ENCODE measurements at places on chromosomes 7 and 10. TPM values are rescaled to one million over a fixed set of nuclear protein-coding genes. Genes with fewer than 3 reads are reported as not detected.

GDF10 gene
- not detected for total RNA-seq

PRR15 gene
- 1.3 TPM for total RNA-seq

HMX2 gene
- total RNA-seq = not detected

CCL24 gene
- total RNA-seq = not detected

CYP3A7 gene
- not detected for total RNA-seq

DENND2A gene
- 26.7 TPM for total RNA-seq

CPN1 gene
- total RNA-seq = not detected

XRCC2 gene
- 3.5 TPM for total RNA-seq

DNA sequence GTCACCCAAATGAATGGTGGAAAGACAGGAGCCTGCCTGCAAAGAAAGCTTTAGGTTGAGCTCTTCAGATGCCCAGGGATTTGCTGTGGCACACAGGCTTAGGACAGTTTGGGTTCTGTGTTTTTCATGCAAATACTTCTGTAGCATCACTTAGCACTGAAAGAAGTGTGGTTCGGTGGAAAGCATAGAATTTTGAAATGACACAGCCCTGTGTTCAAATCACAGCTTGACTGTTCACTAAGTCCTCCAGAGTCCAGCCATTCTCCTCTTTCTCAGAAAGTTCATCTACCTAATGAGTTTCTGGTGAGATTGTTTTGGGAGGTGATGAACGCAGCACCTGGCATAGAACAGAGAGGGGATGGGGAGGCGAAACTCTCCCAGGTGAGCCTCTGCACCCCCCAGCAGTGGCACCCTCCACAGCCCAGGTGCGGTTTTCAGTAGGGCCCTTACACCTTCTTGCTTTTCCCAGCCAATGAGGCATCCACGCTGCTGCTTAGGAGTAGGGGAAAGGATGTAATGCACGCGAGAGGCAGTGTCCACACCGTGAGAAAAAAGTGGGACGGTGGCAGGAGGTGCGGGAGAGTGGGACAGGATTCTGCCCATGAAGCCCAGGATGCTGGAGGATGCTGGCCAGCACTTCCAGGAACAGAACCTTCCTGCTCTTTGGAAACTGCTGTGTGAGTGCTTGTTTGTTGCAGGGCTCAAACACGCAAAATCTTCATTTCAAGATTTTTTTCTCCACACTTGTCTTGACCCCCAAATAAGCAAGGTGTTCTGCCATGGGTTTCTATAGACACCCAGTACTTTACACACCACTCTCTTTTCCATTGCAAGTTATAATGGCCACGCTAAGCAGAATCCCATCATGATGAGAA is 11.6 kb downstream of the EN2 start:
- no peak for DNase-seq

DNA sequence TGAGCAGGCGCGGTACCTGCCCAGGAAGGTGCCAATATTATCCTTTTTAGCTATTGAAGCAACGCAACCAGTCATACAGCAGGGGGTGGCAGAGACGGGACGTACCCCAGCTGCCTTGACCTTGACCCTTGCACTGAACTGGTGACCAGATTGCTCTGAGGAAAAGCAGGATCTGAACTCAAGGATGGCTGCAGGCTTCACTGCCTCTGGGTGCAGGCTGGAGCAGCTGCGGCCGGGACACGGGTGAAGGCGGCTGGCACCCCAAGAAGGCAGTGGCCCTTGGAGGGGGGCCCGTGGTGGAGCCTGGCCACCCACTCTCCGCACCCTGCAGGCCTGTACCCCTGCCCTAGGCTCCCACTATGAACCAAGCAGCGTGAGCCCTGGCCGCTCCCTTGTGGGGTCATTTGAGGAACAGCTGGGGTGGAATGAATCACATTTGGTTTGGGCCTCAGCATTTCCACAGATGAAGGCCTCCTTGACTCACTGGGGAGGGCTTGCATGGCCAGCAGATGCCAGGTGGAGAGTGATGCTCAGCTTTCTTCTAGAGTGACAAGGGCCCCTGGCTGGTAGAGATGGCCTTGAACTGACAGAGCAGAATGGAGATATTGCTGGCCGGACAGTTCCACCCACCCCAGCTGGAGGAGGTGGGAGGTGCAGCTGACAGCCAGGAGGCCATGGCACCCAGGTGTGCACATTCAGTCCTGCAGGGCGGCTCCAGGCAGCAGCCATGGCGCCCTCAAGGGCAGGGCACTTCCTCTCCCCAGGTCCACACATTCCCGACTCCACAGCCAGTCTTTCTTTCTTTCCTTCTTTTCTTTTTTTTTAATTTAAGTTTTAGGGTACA is 218.7 kb downstream of the WDR37 start:
- no peak for DNase-seq

DNA sequence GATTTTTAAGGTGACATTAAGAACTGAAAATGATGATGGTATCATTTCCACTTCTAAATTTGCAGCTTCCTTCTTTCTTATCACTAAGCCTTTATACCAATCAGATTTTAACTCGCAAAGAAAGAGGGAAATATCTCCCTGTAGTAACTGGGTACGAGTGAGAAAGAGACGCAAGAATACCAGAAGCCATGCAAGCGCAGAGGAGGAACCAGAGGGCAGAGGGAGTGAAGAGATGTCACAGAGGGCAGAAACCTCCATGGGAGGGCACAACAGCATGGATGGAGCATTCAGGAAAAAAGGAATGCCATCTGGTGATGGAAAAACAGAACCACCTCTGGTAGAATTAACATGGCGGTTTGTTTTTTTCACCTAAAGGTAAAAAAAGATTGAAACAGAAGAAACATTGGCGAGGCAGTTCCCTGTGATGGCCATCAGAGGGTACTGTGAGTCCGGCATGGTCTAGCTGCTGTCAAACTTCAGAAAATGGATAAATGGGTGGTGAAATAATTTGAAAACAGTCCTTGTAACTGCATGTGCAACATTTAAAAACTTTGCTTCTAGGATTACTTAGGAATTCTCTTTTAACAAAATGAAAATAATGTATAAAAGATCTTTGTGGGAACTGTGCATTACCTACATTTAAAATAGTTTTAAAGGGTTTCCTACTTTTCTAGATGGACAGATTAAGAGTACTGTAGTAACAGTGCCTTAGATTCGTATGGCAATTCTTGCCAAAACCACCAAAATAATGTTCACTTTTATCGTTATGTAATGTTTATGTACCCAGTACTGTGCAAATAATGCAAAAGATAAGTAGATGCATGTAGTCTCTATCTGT is 91.8 kb downstream of the ARHGAP12 start:
- DNase-seq = peak; percentile 50

DNA sequence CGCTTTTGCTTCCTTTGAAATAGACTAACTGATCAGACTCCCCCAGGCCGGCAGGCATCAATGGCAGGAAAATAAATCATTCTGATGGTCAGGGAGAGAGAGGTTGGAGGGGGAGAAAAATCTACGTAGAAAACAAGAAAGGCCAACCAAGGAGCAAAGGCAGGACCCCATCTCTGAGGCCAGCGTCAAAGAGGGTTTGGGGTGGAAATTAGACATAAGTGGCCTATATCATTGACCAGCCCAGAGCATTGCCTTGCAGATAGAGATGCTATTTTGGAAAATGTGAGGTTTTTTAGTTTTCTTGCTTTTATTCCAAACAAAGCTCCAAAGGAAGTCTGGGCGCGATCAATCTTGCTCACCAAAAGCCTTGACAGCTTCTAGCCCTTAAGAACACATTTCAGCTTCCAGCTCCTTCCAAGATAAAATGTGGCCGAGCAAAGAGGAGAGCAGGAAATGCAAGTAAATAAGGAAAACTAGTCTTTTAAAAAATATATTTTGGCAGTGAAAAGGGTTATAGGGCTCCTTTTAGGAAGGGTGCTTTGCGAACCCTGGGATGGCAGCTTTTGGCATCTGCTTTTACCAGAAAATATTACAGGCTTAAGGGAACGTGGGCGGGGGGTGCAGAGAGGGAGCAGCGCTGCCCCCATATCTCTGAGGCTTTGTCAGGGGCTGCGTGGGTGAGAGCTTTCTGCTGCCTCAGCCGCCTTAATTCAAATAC is 2.0 kb upstream of the HOXA2 start:
- DNase-seq = no peak

DNA sequence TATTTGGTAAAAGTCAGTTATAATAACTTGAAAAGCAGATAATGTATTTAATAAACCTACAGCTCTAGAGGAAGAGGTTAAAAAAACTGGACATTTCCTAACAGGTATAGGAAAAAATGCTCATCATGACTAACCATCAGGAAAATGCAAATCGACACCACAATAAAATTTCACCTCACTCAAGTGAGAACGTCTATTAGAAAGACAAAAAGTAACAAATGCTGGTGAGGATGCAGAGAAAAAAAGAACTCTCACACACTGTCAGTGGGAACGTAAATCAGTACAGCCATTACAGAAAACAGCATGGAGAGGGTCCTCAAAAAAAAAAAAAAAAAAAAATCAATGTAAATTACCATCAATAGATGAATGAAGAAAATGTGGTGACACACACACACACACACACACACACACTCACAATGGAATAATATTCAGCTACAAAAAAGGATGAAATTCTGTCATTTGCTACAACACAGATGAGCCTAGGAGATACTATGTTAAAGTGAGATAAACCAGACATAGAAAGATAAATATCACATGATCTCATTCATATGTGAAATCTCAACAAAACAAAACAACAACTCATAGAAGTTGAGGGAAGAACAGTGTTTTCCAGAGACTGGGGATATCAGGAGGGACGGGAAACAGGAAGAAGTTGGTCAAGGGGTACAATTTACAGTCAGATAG is 20.1 kb downstream of the EPC1 start:
- peak; percentile 27 for DNase-seq

- no peak for DNase-seq
Observed at GRCh38 chr7:55191926-55192692, 173.0 kb upstream of the LANCL2 start.

GRCh38 chr7:20441991-20442441 is 111.3 kb downstream of the ITGB8 start:
- peak; percentile 62 for DNase-seq

- peak; percentile 86 for DNase-seq
Observed at GRCh38 chr10:86971232-86971991, 3.1 kb downstream of the ADIRF start.

- DNase-seq = no peak
Observed at GRCh38 chr10:132844069-132844809, 58.3 kb upstream of the NKX6-2 start.

DNA sequence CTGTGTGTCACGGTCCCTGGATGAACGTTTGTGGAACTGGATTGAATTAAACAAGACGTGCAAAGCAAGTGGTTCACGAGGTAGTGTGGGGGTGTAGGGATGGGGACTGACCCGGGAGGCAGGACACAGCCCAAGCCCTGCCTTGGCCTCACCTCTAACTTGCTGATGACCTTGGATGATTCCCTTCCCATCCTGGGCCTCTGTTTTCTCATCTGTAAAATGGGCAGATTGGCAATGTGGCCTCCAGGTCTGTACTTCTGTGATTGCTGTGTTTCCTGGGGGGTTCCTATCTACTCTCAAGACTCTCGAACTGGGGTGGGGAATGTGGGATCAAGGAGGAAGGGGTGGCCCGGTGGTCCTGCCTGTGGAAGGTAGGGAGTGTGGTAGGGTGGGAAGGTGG is 6.0 kb upstream of the PSMG3 start:
- DNase-seq = no peak

- DNase-seq = no peak
Observed at GRCh38 chr7:48427671-48428070, 256.4 kb downstream of the ABCA13 start.

- no peak for DNase-seq
Observed at GRCh38 chr7:35802102-35802466, 1.2 kb downstream of the SEPTIN7 start.

DNA sequence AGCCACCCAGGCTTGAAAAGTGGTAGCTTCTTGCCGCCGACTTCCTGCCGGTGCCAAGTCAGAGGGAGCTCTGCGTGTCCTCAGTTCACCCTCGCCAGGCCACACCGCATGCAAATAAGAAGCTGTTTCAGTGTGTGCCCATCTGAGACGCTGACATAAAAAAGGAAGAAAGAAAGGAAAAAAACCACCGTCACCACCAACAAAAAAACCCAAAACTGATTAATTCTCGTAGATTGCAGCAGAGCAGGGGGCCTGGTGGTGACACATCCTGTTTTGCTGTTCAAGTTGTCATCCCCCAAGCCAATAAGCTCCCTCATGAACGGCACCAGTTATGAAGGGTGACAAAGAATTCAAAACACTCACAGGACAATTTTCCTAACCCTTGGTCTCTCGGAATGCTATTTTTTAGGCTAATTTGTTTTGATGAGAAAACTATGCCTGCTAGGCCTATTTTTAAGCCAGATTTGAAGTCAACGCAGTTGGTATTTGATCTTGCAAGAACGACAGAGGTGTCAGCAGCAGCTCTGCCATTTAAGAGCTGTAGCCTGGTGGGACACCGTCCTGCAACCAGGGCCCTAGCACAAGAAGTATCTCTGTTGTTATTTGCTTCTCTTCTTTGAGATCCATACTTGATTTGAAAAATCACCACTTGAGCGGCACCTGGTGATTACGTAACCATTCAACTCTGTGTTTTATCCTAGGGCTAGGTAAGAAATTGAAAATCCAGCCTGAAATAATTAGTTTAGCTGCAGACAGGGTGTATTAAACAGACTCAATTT is 145.6 kb downstream of the PFKFB3 start:
- peak; percentile 17 for DNase-seq

GRCh38 chr10:62183442-62183841 is 85.2 kb downstream of the RTKN2 start:
- DNase-seq = no peak

DNA sequence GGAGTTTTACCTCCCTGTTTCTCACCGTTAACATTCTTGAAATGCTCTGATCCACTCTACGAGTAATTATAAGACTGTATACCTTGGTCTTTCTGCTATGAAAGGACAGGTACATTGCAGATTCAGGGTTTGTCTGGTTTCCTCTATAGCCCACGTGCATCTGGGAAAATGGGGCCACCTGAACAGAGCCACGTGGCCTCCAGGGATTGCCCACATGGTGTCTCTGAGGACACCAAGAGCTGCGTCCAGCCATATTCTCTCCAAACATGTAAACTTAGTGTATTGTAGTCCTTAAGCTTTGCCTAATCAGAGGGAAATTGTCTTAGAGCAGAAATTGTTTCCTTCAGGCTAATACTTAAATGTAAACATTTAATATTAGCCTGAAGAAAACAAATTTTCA is 16.7 kb downstream of the MACROH2A2 start:
- DNase-seq = no peak

DNA sequence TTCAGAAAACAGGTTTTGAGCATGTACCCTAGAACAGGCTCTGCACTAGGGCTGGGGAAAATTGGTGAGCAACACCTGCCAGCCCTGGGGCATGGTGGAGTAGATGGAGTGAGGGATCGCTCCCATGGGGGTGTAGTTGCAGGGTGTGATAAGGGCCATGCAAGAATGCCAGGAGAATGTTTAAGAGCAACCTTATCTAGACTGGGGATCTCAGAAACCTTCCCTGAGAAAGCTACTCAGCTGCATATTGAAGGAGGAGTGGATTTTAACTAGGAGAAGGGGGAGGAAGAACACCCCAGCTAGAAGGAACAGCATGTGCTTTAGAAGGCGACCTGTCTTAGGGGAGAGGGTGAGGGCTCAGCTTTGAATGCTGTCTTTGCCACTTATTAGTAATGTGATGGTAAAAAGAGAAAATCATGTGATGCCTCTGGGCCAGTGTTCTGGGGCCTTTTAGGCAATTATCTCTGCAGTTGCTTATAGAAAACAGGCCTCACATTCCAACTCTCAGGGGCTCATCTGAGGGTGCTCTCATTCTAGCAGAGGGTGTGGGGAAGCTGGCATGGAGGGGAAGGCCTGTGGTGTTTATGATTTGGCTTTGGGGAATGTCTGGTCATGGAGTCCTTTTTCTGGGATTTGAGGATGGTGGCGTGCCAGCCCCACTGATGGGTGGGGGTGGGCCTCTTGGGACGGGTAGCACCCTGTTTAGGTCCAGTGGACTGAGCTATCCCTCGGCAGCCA is 225.4 kb downstream of the BMPER start:
- DNase-seq = peak; percentile 48
